ENCODE measurements at places on chromosomes 6 and 20. TPM values are rescaled to one million over a fixed set of nuclear protein-coding genes. Genes with fewer than 3 reads are reported as not detected.
A peak's percentile ranks its signal among the peaks of the same experiment; 100 is the strongest.

GRCh38 chr6:80862756-80863155 lies 756.3 kb downstream of the BCKDHB start:
- DNase-seq, result no peak

- no peak for DNase-seq
Measured at GRCh38 chr20:18999086-18999485, 185.5 kb downstream of the SCP2D1 start.

- DNase-seq, result no peak
Measured at GRCh38 chr6:112464901-112465665, 118.0 kb downstream of the RFPL4B start.

DNA sequence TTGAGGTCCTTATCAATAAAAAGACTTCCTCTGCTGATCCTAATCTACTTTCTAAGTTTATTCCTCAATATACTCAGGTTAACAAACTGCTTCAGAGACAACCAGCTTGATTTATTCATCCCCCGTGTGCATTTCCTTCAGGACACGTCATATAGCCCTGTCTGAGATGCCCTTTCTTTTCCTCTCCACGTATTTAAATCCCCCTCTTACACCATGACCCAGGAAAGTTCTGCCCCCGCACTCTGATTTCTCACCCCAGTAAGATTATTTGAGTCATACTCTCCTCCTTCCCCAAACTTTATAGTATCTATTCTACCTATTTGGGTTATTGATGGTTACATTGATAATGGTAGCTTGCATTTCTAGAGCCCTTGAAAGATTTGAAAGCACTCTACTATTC lies 9.8 kb upstream of the CGA start:
- DNase-seq, result no peak

MTFR2 gene
- 10.1 TPM for total RNA-seq

GRCh38 chr6:52667572-52667971 lies 3.3 kb upstream of the TMEM14A start:
- DNase-seq, result no peak

CLDN20 gene
- total RNA-seq, result 0.54 TPM

GRCh38 chr6:170185175-170185978 lies 105.5 kb downstream of the DLL1 start:
- peak; percentile 3 for DNase-seq

SLC25A27 gene
- 7.5 TPM for total RNA-seq

ZSCAN23 gene
- total RNA-seq, result 8.4 TPM

GJA1 gene
- total RNA-seq, result 80.6 TPM

- DNase-seq, result no peak
Measured at GRCh38 chr6:70657706-70658105, 10.0 kb upstream of the SMAP1 start.

CDSN gene
- not detected for total RNA-seq

DNA sequence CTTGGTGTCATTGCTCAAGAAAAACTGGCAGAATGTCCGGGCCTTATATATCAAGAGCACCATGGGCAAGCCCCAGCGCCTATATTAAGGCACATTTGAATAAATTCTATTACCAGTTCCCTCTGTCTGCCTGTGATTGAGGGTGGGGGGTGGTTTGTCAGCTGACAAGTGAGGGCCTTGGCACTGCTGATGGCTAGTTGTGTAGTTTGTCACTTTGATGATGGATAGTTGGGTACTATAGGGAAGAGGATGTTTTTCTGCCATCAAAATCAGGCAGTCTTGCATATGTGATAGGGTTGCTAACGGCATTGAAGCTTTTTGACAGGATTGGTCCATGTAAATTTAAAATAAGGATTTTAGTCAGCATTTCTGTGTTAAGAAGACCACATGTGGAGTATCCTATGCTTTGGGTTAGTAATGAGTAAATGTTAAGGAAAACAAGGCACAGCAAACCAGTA lies 2.5 kb downstream of the RPL10A start:
- no peak for DNase-seq

FOXC1 gene
- 7.0 TPM for total RNA-seq

- DNase-seq, result peak; percentile 86
Measured at GRCh38 chr6:40997234-40997957, 41.6 kb downstream of the UNC5CL start.

DNA sequence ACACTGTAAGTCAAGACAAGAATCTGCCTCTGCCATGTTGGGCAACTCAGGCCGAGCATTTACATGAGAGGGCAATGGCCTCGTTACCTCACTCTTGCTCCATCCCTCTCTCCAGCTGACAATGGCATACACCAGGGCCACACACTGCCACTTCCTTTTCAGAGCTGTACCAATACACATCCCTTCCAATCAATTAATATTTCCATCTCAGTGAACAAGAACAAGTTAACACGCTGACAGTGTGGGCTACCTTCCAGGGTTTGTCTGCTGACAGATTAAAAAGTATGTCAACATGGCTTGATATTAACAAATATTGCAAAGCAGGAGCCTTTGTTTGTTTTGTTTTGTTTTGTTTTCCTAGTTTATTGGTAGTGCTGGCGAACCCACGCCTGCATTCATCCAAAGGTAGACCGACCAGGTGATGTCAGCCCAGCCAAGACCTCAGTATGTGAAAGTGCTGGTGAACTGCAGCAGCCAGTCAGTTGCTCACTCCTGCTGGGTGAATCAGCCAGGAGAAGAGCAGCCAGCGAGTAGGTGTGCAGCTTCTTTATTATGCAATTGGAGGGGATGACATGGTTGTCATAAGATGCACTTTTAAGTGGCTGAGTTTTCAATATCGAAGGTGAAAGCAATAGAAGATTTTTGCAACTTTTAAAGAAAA lies 487.3 kb upstream of the JARID2 start:
- DNase-seq, result no peak

DNA sequence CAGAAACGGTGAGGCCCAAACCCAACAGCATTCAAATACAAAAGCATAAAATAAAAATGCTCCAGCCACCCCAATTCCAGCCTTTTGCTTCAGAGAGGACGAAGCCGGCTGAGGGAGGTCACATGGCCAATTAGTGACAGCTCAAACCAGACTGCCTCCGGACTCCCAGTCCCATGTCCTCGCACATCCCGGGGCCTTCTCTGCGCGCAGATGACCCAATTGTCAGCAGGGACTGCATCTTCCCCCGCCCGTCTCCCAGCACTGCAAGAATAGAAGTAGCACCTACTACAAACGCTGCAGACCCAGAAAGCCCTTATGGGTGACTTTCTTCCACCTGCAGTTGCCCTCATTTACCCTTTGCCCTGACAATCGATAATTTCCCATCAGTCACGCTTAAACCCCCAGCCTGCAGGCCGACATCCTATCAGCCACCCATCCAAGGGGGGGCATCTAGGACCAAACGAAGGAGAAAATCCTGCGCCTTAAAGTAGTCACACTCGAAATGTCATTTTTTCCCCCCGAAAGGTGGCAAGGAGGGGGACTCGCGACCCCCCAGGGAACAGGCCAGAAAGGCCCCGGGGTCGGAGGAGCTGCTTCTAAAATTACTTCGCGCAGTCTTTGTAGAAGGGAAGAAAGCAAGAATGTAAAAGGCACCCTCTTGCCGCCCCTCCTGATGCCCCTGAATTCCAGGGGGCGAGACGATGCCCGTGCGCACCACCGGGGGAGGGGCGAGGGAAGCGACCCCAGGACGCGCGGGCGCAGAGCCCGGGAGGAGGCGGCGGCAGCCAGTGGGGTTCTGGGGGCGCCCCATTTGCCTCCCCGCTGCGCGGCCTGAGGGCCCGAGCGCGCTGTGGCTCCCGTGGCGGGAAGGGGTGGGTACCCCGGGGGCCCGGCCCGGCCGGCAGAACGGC lies 792 bp downstream of the SLC23A2 start:
- DNase-seq, result no peak

DNA sequence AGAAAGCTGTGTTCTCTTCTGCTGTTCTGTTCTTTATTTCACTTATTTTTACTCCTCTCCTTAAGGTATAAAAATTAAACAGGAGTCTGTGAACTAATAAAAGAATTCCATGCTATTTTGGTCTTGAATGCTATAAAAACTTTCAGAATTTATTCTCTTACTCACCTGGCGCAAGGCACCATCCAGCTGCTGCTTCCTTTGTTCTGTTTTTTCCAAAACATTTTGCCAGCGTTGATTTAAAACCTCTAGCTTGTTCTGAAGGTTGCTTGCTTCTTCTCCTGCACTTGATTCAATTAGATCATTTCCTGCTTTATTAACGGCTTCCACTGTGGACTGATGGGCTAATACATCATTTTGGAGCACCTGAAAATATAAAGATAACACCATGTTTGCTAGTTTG lies 145.0 kb downstream of the DST start:
- DNase-seq, result no peak

GRCh38 chr6:29744621-29745020 lies 21.4 kb downstream of the HLA-F start:
- no peak for DNase-seq

GRCh38 chr6:82364087-82365015 lies 734 bp downstream of the TPBG start:
- DNase-seq, result peak; percentile 79

- no peak for DNase-seq
Measured at GRCh38 chr6:34774967-34775366, 16.9 kb upstream of the BLTP3A start.

GRCh38 chr6:152453421-152453820 lies 183.7 kb downstream of the SYNE1 start:
- DNase-seq, result no peak

NOL4L gene
- 11.8 TPM for total RNA-seq

- no peak for DNase-seq
Measured at GRCh38 chr6:150689900-150690590, 90.4 kb downstream of the PLEKHG1 start.

DNA sequence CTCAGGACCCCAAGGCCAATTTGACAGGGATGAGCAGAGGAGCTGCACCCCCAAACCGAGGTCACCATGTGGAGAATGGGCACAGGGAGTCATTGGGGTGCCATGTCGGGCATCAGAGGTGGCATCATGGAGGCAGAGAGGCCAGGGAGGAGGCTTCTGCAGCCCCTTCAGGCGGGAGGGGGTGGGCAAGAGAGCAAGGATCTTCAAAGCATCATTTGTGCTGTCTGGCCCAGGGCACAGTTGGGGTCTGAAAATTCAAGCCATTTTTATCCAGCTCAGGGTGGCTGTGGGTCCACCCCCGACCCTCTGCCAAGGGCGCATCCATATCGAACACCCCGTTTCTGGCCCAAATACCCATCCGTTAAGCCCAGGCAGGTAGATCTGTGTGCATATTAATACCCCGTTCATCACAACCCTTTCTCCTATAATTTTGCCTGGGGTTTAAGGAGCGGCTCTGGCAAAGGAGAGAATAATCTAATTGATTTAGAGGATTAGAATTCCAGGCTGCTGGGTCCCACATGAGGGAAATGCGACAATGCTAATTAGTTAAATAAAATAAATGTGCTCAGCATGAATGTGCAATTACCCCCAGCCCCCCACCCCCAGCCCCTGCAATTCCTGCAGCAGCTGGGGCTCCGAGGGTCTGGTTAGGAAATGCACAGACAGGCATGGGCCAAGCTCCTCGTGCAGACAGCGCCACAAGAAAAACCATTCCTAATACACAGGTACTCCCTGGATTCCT lies 31.9 kb downstream of the VSTM2L start:
- no peak for DNase-seq

RTEL1 gene
- total RNA-seq, result 11.4 TPM

DNA sequence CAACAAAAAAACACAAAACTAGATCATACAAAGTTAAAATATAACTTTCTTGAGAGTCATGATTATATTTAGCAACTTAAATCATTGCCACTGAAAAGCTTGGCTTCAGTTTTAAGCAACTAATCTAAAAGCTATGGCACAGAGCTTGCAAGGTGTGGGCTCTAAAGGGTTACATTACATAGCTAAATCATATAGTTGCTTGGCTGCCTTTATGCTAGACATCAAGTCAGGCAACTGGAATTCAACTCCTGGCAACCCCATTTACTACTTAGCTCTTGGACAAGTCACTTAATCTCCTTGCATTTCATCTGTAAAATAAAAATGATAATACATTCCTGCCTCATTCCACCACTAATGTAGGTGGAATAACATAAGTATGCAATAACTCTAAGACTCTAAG lies 40.9 kb upstream of the GCM1 start:
- no peak for DNase-seq

AIF1 gene
- total RNA-seq, result not detected

DNA sequence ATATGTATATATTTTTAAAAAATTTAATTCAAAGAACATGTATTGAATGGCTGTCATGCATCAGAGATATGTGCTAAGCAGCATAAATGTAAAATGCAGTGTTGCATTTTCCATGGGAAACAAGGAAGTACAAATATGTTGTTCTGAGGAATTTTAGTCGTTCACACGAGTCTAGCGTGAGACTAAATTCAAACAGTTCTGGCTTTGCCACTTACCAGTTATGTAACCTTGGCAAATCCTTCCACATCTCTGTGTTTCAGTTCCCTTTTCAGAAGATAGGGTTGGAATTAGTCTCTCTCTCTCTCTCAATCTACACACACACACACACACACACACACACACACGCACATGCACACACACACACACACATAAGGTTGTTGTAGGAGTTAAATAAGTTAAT lies 305.4 kb downstream of the UTRN start:
- no peak for DNase-seq

DNA sequence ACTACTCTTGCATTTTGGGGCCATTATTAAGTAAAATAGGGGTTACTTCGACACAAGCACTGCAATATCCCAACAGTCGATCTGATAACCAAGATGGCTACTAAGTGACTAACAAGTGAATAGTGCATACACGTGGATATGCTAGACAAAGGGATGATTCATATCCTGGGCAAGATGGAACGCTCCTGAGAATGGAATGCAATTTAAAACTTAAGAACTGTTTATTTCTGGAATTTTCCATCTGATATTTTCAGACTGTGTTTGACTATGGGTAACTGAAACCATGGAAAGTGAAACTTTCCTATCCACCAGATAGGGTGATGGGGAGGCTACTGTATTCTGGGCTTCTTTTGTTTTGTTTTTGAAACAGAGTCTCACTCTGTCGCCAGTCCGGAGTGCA lies 66.5 kb downstream of the ILRUN start:
- peak; percentile 69 for DNase-seq

FHL5 gene
- total RNA-seq, result not detected

CLPSL1 gene
- total RNA-seq, result not detected

GRCh38 chr6:99330159-99330558 lies 19.3 kb downstream of the FAXC start:
- DNase-seq, result peak; percentile 69

ZNF831 gene
- total RNA-seq, result not detected

OR12D3 gene
- not detected for total RNA-seq

LY6G6F gene
- total RNA-seq, result not detected

DNA sequence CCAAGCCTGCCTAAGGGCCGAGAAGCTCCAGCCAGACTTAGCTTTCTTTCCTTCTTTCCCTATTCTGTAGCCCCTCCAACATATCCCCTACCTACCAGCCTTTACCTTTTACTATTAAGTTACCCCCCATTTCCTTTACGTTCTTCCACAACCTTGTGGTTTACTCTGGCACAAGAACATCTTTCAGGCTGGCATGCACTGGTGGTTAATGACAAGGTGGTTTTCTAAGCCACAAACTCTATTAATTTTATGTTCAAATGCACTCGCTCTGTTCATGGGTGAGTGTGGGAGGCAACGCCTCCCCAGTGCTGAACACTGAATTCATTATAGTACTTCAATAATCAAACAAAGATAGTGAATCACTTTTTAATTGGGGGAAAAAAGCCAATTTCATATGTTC lies 64.4 kb downstream of the TRERF1 start:
- peak; percentile 36 for DNase-seq

All from Daoy (cell line).